Right atrium auricular region (tissue), 2 donors: ENCODE measurements at places on chromosomes 6 and 20.

- DNase-seq: no peak
Observed at GRCh38 chr6:170147056-170147787, 143.7 kb downstream of the DLL1 start.

DNA sequence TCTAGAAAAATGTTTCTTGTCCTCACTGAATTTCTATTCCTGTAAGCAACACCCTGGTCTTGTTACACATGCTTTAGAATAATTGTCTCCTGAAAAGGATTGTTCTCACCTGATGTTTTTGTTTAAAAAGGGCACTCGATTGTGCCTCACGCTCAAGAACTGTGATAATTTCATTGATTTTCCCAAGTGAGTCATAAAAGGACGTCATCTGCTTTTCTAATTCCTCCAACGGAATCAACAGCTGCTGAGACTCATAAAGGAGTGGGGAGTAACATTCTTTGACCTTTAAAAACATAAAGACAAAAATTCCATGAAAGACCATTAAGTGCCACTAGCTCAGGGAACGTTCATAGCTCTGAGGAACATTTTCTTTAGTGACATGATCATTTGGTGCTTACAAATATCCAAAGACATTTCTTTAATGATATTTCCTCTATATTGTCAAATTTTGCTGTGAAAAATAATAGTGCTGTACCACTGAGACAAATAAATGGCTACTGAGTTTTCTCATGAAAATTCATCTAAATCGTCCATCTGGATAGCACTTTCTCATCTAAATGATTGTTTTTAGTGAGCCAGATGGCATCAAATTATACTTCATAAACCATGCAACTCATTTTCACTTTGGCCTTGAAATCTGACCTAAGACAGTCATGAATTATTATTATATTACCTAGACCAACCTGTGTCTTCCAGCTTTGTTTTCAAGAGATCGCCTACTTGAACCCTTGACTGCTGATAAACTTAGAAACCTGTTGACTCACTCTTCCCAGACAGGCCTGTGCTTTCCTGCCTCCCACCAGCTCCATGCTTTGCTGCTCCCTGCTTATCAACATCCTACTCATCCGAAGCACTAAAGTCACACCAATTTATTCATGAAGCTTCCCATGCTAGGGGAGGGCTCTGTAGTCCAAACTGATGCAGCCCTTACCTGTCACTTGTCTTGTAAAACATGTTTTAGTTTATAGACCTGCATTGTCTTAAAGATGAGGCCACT lies 178.2 kb downstream of the SYNE1 start:
- no peak for DNase-seq

DNA sequence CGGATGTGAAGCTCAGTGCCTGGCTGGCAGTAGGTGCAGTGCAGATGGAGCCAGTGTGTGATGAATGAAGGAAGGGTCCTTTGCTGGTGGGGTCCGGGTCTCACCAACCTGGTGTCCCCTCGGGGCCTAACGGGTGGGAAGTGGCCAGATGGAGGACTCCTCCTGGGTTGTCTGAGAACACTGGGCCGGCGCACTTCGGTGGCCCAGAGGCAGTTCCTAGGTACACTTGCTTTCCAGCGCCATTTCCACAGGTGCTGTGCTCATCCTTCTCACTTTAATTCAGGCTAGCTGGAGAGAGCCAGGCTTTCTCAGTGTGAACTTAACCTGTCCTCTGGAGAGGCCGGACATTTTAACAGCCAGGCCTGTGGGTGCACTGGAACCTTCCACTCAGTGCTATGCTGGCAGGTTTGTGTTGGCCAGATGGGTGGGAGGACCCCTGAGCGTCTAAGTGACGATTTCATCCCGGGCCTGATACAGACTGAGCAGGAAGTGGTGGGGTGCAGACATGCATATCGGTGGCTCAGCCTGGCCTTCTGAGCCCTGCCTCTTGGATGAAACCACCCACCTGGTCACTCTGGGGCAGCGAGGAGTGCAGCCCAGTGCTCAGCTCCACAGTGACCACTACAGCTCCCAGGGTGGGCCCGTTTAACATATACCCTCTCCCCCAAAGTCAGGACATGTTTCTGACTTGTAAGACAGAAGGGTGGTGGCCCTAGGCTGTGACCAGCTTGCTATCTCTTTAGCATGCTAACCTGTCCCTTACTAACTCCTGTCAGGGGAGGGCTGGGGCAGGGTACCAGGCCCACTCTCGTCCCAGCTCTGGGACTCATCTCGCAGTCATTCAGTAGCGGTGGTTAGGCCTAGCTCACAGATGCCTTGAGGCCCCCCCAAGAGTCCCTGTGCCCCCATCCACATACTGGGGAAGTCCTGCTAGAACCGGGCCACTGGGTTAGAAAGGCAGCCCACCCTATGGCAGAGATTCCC lies 8.2 kb upstream of the PYGB start:
- DNase-seq: no peak

GRCh38 chr20:53080969-53081871 lies 109.1 kb downstream of the TSHZ2 start:
- no peak for DNase-seq

DNA sequence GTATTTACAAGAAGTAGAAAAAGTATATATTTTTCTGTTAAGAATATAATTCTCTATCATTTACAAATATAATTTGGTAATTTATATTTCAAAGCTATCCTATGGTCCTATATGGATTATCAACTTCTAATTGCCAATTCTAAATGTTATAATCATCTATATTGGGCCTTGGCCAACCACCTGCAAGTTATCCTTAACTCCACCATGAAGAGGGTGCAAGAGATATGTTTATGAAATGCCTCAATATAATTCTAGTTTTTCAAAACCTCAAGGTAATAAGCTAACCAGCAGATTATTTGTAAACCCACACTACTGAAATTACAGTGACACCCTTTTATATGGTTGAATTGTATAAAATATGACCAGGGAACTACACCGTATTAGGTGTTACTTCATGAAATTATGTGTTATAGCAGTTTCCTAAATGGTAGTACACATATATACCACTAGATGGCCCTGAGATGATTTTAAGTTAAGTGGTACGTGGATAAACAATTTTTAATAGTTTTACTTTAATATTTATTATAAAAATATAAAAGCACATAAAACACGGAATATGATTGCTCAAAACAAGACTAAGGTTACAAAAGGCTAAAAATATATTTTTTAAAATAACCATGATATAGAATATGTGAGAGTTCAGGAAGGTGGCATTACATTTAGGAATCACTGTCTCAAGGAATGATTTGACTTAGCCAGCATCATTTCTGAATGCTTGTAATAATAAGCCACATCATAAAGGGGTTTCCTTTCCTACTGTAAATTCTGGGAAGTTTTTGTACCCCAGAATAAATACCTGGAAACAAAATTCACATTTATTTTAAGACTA lies 9.8 kb upstream of the PNISR start:
- DNase-seq: no peak

DNA sequence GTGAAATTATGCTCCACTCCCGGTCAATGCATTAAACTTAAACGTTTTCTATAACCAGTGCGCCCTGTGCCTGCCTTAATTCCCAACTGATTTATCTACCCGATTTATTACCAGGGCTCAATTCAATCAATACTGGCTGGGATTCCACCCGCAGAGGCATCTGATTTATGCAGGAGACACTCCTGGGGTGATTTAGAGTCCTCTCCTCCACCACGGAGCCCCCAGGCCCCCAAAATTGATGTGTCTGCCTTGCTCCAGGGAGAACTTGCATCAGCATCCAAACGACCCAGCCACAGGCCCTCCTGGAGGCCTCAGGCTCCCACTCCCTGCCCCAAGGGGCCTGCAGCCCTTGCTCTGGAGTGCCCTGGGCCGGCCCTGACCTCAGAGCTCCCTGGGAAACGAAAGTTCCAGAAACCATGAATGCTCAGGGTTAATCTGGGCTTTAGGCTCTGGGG lies 29.5 kb downstream of the ANKRD60 start:
- DNase-seq: no peak

- DNase-seq: no peak
Observed at GRCh38 chr6:138468320-138469015, 30.8 kb downstream of the NHSL1 start.

- DNase-seq: no peak
Observed at GRCh38 chr20:25685276-25686080, 11.2 kb downstream of the ZNF337 start.

GRCh38 chr6:137631323-137631722 lies 137.1 kb upstream of the OLIG3 start:
- no peak for DNase-seq

DNA sequence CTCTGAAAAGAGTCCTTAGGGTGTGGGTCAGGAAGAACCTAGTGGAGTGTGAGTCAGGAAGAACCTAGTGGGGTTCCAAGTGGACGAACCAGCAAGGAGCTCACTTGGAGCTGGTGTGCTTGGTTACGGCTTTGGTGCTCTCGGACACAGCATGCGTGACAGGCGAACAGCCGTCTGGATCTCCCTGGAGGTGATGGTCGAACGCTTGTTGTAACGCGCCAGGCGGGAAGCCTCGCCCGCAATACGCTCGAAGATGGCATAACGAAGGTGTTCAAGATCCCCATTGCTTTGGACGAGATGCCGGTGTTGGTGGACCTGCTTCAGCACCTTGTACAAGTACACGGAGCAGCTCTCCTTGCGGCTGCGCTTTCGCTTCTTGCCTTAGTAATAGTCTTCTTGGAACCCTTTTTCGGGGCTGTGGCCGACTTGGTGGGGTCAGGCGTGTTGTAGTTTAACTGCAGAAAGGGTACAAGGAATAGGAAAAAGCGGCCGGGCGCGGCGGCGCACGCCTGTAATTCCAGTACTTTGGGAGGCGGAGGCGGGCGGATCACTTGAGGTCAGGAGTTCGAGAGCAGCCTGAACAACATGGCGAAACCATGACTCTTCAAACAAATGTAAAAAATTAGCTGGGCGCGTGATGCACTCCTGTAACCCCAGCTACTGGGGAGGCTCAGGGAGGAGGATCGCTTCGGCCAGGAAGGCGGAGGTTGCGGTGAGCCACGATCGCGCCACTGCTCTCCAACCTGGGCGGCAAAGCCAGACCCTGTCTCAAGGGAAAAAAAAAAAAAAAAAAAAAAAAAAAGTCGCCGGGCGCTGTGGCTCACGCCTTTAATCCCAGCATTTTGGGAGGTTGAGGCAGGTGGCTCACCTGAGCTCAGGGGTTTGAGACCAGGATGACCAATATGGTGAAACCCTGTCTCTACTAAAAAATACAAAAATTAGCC lies 48.0 kb downstream of the OR2B2 start:
- DNase-seq: no peak

- DNase-seq: no peak
Observed at GRCh38 chr6:30857549-30857948, 26.8 kb upstream of the DDR1 start.

- no peak for DNase-seq
Observed at GRCh38 chr20:41196653-41197225, 59.4 kb downstream of the PLCG1 start.
